ENCODE measurements at places on chromosomes 5 and 9.
A peak's percentile ranks its signal among the peaks of the same experiment; 100 is the strongest.

DNA sequence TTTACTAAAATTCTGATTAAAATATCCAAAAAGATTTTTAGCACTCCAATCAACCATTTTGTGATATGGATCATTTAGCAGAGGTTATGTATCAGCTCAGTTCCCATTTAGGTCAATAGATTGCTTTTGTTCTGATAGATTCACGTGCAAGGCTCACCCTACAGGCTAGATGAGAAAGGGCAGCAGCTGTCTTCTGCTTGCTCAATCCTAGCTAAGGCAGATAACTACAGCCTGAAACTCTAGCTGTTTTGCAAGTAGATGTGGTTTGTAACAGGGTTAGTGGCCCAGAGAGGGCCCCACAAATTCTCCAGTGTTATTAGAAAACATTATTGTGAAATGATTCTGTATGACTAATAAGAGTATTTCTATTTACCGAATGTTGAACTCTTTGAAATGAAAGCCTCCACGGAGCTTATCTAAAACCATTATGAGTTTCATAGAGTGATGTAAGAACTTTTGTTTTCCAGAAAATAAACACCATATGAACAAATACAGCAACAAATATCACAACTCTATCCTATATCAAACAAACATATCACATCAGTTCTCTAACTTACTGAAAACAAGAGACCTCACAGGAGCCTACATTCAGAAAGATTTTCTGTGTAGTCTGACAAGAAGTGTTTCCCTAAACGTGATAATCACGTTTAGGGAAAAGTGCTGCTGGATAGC, 841.9 kb upstream of the ACO1 start:
- DNase-seq = peak; percentile 62

DNA sequence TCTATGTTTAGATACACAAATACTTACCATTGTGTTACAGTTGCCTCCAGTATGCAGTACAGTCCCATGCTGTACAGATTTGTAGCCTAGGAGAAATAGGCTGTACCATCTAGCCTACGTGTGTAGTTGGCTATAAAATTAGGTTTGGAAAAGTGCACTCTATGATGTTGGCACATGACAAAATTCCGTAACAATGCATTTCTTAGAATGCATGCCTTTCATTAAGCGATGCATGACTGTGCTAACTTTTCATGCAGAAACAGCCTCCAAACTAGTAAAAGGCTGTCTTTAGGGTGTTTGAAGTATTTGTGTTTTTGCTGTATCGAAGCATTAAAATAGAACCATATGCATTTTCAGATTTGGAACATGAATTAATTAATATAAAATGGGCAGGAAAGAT, 157.9 kb downstream of the RMI1 start:
- no peak for DNase-seq

- no peak for DNase-seq
These were observed 63.3 kb downstream of the DEPDC1B start for GRCh38 chr5:60636644-60637043.

GRCh38 chr5:122835681-122836080, 9.7 kb upstream of the SNX24 start:
- no peak for DNase-seq

DNA sequence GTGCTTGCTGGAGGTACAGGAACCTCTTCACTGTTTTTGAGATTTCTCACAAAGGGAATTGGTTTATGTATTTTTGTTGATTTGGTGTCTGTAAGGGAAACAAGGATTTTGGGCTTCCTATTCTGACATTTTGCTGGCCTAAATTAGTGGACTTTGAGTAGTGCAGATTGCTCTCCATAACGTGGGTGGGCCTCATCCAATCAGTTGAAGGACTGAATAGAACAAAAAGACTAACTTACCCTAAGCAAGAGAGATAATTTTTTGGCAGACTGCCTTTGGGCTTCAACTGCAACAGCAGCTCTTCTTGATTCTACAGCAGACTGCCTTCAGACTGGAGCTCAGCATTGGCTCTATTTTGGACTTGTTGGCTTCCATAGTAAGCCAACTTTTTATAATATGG, 93.2 kb downstream of the MSX2 start:
- DNase-seq = no peak

- no peak for DNase-seq
These were observed 24.5 kb downstream of the RETREG1 start for GRCh38 chr5:16592255-16592654.

DNA sequence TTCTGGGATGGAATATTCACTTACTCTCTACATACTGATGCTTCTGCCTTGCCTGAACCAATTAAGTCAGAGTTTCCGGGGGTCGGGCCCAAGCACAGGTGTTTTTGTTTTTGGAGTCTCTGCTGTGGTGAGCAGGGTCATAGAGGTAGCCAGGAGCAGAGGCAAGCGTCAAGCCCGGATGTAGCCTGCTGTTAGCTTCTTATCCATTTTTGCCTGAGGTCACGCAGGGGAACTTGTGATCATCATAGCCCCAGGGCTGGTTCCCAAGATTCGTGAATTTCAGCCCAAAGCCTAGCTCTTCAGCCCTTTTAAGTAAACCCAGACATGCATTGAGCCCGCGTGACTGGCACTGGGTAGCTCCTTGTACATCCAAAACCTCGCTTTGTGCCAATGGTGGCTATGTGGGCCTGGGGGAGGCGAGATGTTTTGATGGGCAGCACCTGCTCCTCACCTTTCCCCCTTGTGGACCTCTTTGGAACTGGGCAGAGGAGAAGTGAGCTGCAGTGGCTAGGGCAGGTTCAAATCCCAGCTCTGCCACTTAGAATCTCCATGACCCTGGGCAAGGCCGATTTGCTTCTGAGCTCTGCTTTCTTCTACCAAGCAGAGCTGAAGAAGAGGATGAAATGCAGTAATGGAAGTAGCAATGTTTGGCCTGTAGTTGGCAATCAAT, 33.7 kb downstream of the FGF18 start:
- no peak for DNase-seq

DNA sequence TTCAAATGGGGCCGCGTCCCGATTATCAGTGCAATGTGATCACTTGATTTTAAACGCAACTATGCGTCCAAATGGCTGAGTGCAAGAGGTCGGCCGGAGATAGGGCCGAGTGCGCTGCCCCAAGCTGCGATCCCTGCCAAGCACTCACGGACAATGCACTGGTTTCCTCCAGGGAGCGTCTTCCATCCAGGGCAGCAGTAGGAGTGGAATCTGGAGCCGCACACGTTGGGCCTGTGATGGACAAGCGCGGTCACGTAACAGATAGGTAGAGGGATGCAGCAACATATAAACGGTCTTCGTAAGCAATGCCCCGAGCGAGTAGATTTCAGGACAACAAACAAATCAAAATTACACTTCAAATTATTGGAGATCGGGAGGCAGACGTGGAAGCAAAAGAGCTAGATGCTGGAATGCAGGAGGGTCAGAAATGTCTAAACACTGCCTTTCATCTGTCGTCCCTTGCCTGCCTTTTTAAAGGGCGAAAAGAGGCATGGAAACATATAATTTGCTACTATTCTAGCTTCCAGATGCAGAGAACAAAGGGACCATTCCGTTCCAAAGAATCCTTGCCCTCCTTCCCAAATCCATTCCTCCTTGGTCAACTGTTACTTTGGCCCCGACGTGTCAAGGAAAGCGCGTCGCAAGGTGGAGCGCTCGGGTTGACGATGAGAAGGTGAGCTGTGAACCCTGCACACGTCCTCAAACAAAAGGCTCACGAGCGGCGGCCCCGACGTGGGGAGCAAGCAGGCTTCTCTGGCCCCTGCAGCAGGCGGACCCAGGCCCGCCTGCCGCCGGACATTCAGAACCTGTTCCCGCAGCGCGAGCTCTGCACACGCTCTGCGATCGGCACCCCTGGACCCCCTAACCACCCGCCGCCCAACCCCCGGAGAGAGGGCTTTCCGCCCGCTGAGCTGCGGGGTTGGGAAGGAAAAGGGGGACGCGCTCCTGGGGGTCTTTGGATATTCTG, 1.5 kb downstream of the FBN2 start:
- no peak for DNase-seq

GRCh38 chr5:88085462-88085861, 183.2 kb downstream of the TMEM161B start:
- DNase-seq = no peak

GRCh38 chr5:150734579-150735384, 24.0 kb downstream of the DCTN4 start:
- DNase-seq = peak; percentile 95

- DNase-seq = no peak
These were observed 660.8 kb downstream of the TLE1 start for GRCh38 chr9:81028504-81028903.

DNA sequence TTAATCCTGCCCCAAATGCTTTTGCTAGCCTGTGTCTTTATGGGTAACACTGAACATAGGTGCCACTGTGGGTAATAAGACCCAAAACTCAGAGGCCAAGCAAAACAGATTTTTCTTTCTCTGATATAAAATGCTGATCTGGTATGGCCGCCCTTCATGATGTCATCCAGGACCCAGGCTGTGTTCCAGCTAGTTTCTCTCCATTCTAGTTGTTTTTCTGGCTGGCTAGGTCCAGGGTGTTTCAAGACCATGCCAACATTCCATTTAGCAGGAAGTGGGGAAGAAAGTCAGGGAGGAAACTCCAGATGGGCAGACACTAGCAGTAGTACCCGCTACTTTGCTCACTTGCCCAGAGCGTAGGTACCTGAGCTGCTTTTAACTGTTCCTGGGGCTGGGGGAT, 183.9 kb upstream of the OTULINL start:
- DNase-seq = no peak

DNA sequence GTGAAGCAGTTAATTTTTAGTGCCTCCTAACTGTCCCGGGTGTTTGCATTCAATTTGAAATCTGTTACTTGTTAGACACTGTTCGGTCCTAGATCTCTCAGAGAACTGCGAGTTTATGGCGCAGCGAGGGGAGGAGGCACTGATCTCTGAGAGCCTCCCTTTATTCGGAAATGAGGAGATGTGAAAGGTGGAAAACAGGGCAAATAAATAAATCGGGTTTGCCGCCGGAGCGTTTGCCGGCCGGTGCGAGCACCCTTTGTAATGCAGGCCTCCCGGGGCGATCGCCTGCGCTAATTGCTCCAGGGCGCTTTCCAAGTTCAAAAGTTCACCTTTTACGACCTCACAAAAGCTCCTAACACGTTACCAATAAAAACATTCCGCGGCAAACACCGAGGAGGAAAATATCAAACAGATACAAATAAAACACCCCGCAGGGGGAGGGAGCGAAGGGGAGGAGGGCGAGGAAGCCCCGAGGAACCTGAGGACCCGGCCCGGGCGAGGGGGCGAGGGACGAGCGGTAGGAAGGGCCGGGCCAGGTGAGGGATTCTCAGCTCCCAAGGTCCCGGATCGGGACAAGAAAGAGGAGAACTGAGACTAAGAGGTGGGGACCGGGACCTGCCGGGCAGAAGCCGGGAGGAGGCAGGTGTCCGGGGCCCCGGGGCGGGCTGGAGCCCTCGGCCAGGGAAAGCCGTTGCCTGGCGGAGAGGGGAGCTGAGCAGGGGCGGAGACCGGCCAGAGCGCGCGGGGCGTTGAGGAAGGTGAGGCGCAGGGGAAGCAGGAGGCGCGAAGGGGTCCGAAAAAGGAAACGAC, 1.4 kb downstream of the NR6A1 start:
- DNase-seq = no peak

DNA sequence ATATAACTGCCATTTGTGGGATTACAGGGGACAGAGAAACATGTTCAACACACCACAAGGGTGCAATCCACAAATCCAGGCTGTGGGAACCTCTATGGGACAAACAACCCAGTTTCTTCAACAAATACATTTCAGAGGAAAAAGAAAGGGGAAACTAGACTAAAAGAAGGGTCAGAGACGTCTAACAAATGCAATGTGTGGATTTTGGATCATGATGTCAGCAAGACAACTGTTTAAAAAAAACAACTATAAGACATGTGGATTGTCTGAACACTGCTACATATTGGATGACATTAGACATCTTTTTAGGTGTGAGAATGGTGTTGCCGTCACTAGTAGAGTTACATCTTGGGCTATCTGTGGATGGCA, 3.9 kb upstream of the RALGDS start:
- DNase-seq = no peak

DNA sequence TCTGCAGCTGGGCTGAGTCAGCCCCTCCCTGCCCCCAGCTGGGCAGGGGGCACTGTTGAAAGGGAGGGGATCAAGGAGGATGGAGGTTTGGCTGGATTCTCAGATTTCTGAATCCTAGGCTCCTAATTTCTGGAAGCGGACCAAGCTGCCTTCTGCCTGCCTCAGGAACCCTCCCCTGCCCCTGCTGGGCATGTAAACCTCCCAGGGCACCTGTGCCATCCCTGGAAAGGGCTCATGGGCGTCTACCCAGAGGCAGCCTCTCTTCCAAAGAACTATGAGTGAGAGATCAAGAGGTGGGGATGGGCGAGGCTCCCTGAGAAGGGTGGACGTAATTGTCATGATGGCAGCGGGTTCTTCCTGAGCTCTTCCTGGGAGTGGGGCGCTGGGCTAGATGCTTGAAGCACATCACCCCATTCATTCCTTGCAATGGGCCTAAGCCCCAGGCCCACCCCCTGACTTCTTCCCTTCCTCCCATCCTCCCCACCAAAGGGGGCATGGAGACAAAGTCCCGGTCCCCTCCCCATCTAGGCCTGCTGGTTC, 21.6 kb downstream of the CSF1R start:
- DNase-seq = no peak

DNA sequence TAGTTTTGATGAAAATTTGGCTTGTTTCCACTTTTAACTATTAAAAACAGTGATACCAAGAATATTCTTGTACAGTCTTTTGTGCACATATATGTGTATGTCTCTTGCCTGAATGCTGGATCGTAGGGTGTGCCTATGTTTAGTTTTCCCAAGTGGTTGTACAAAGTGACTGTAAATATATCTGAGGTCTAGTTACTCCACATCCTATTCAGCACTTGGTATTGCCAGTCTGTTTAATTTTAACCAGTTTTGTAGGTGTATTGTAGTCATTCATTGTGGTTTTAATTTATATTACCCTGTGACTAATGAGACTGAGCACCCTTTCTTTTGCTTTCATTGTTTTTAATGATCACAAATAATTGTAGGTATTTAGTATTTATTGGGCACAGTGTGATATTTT, 17.8 kb downstream of the RCL1 start:
- DNase-seq = no peak
